Hematopoietic multipotent progenitor cell treated with erythropoietin and hydrocortisone succinate and interleukin-3 and kit ligand, for 17 days (in vitro differentiated cells): ENCODE measurements at places on chromosomes 5 and 9.

DNA sequence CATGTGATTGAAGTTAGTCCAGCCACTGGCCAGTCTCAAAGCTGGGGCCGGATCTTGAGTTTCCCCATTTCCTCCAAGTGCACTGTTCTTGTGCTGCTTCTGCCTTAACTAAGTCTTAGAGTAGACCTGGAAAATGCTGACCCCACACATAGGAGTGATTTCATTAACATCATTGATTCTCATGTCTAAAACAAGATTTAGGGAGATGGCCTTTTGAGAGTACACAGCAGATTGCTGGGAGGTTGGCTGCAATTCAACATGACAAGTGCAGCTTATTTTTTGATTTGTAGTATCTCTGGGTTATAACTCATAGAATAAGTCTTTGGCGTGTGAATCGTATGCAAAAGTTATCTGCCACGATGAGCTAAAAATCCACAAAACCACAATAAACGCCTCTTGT lies 131.0 kb downstream of the CMYA5 start:
- DNase-seq = no peak

GRCh38 chr5:10946050-10946449 lies 185.0 kb upstream of the DAP start:
- no peak for DNase-seq

DNA sequence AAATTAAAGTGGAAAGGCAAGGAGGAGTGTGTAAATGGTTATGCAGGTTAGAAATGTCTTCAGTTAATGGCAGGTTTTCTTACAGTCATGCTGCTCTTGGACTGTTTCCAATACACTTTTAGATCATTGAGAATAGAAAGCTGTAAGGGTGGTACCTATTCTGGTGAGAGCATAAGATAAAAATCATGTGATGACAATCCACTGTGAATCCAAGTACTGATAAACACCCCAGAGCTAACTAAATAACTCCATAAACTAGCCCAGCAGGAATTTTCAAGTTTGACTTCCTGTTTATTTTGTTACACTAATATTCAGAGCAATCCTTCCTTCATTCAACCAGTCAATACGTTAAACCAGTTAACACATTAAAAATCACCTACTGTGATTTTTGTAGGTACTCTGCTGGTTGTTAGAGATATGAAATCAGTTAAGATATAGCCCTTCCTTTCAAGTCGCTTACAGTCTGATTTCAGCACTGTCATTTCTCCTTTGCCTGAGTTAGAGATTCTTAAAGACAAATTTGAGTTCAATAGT lies 22.6 kb downstream of the VCAN start:
- no peak for DNase-seq

GRCh38 chr9:111076519-111076918 lies 38.2 kb upstream of the LPAR1 start:
- DNase-seq = no peak

- no peak for DNase-seq
These were observed 88.6 kb downstream of the LMX1B start for GRCh38 chr9:126702151-126703001.

GRCh38 chr9:88816141-88816540 lies 175.1 kb upstream of the S1PR3 start:
- DNase-seq = no peak

DNA sequence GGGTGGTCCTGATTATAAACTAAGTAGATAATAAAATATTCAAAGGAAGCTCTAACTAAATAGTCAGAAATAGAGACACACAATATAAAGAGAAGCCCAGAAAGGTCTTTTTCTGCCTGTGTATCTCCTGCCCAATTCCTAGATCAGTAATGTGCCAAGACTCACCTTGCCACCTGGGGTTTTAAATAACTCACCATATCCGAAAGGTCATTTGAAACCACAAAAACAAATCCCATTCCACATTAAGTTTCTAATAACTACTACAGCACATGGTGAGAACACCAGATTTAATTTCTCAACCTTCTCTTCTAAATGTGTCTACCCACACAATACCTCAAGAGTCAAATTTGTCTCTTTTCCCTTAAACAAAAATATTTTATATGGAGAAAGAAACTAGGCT lies 75.2 kb downstream of the ZNF608 start:
- DNase-seq = no peak

- no peak for DNase-seq
These were observed 537.1 kb upstream of the CDH18 start for GRCh38 chr5:20524991-20525529.

DNA sequence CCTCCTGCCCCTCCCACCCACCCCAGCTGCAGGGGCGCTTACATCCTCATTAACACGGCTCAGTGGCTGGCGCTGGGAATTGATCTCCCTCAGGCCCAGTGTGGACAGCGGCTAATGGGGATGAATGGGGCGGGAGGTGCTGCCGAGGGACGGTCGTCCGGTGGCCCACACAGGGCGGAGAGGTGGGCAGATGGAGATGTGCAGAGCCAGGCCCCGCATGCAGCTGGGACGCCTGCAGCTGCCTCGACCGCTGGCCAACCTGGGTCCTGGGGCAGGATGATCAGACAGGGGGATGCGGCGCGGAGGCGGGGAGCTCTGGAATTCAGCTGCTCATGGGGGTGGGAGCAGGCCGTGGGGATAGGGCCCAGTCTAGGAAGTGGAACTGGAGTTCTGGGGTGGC lies 17.6 kb downstream of the TSPAN17 start:
- no peak for DNase-seq

- peak; percentile 26 for DNase-seq
These were observed 12.7 kb downstream of the KCTD16 start for GRCh38 chr5:144183254-144183889.

GRCh38 chr5:912280-913091 lies 19.8 kb downstream of the TRIP13 start:
- no peak for DNase-seq

DNA sequence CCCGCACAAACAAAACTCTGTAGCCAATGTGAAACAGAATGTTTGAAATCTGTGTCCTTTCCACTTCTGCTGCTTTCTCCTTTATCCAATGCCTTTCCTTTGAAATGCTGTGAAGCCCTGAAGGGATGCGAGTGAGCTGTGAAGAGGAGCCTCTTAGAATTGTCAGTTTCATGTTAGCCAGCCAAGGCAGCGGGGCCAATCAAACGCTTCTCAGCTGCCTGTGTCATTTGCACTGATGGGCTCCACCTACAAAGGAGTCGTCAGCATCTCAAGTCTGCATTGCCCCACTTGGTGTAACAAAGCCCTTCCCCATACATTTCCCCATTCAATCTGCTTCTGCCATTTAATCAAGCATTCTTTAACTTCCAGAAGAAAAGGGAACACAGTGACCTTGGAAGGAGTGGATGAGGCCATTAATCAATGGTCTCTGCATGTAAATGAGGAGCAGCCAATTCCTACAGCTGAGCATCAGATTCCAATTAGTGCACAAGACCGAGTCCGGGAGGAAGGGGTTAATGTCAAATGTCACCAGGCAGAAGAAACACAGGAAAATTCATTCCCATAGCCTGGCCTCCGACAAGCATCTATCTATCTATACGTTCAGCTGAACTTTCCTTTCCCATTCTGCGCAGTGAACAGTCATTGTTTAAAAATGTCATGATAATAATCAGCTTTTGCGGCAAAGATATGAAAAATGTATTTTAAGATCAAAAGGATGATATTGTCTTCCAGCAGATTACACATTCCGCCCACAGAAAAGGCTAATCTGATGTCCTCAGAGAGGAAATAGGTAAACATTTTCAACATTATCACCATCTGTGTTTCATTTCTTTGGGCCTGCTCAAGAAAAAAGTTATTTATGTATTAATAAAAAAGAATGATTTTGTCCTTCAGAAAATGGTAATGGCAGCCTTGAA lies 154.6 kb downstream of the FSTL4 start:
- no peak for DNase-seq

DNA sequence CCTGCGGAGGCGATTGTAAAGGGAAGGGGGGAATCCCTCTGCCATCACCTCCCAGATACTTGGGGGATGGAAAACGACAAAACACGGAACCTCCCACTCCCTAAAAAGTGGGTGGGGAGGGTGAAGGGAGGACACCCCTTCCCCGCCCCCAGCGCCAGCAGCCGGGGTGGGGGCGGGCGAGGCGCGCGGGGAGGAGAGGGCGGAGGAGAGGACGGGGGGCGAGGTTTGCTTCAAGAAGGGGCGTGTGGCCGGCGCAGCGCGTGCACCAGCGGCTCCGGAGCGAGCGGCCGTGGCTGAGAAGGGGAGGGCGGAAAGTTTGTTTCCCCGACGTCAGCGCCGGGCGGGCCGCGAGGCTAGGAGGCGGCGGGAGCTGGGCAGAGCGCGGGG lies at the start of gene PRRX2:
Gene PRRX2, plus strand, starts transcription at position 259 of the 387 bp plus-strand sequence. CDS start 221 bp downstream, outside the sequence.
- no peak for DNase-seq

DNA sequence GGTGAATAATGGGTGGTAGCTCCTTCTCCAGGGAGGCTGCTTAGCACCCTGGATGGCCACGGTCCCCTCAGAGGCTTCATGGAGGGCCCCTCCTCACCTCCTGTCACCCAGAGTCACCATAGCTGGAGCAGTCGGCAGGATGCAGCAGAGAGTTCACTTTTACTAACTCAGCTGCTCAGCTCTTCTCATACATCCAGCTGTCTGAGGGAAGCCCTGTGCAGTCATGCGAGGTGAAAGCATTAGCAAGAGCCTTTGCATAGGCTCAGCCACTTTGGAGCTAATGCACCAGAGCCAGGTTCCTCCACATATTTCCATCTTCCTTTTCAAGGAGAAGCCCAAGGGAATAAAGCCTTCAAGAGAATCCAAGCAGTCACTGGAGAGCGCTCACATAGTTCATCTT lies 499.2 kb downstream of the BNC2 start:
- DNase-seq = no peak
